ENCODE measurements at places on chromosomes 7 and 10.

DNA sequence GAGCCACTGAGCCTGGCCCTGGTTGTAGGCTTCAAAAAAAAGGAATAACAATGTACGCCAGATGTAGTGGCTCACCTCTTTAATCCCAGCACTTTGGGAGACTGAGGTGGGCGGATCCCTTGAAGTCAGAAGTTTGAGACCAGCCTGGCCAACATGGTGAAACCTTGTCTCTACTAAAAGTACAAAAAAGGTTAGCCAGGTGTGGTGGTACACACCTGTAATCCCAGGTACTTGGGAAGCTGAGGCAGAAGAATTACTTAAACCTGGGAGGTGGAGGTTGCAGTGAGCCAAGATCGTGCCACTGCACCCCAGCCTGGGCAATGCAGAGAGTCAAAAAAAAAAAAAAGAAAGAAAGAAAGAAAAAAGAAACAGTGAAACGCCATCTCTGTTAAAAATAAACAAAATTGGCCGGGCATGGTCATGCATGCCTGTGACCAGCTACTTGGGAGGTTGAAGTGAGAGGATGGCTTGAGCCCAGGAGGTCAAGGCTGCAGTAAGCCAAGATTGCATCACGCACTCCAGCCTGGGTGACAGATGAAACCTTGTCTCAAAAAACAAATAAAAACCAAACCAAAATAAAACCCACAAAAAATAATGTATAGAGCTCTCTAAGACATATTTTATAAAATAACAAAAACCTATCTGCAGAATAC, 4.7 kb upstream of the KLHDC10 start:
- DNase-seq = no peak

GRCh38 chr10:115049960-115050359, 43.2 kb upstream of the ATRNL1 start:
- DNase-seq = no peak

GRCh38 chr10:80540618-80540980, 2.9 kb downstream of the SH2D4B start:
- DNase-seq = no peak

GRCh38 chr10:129191797-129192196, 275.2 kb upstream of the MGMT start:
- DNase-seq = peak; percentile 25

GRCh38 chr7:34662058-34662708, 4.2 kb downstream of the NPSR1 start:
- DNase-seq = no peak

GRCh38 chr7:30171766-30172447, 37.1 kb downstream of the MTURN start:
- DNase-seq = no peak

- DNase-seq = no peak
Measured at GRCh38 chr7:26685606-26686005, 178.8 kb downstream of the SKAP2 start.

GRCh38 chr7:43240565-43240964, 128.1 kb downstream of the HECW1 start:
- DNase-seq = no peak

- peak; percentile 18 for DNase-seq
Measured at GRCh38 chr10:14200698-14201544, 129.8 kb downstream of the FRMD4A start.

DNA sequence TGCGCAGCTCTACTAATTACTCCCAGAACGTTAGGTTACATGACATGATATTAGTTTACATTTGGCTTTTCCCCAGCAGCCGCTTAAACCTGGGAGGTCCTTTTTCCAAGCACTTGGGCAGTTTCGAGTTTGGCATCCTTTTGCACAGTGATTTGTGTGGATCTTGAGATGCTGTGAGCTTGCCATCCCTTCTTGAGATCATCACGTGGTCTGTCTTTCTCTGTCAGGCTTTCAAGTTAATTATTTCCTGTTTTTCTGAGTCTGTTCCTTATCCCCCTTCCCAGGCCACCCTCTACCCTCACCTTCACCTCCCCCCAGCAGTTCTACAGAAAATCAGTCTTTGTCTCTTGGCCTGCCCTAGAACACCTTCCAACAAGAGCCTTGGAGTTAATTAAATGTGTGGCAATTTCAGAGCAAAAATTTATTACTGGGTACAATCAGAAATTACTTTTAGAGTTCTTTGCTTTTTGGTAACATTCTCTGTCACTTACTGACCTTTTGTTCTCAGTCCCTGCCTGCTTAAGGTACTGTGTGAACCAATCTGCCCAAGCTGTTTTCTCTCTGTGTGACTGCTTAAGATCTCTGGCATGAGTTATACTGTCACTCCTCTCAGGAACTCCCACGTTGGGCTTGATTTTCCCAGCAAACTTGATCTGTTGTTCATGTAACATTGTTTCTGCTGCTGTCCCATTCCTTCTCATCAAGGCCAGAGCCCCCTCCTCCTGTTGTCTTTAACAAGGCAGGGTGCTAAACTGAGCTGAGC, 3.1 kb upstream of the SLF2 start:
- DNase-seq = no peak

DNA sequence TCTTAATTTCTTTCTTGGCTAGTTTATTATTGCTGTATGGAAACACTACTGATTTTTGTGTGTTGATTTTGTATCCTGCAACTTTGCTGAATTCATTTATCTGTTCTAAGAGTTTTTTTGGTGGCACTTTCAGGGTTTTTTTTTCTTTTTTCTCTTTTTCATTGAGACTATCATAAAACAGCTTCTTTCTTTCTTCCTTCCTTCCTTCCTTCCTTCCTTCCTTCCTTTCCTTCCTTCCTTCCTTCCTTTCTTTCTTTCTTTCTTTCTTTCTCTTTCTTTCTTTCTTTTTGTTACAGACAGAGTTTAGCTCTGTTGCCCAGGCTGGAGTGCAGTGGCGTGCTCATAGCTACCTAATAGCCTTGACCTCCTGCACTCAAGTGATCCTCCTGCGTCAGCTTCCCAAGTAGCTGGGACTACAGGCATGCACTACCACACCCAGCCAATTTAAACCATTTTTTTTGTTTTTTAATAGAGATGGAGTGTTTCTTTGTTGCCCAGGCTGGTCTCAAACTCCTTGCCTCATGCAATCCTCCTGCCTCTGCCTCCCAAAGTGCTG, 72.3 kb downstream of the ZNF503 start:
- DNase-seq = no peak

- no peak for DNase-seq
Measured at GRCh38 chr10:47104786-47105385, 193.7 kb downstream of the PTPN20 start.

DNA sequence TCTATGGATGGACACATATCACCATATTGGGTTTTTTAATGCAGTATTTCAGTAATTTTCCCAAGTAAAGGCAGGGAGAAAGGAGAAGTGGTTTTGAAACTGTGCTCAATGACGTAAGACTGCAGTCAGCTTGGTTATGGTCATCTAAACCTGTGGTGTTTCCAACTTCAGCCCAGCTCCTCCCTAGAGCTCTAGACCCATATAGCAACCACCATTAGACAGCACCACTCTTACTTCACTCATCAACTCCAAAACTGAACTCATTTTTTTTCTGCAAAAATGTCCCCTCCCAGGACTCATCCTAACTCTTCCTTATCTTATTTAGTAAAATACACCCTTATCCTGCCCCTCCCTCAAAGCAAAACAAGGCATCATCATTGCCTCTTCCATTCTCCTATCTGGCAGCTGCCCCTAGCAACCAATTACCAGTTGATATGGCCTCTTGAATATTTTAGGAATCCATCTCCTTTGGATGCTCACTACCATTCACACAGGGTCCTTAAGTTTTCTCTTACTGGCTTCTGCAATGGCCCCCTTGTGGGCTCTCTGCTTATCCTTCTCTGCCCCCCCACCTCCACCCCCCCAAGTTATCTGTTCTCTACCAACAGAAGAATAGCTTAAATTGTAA, 1.5 kb upstream of the RALA start:
- no peak for DNase-seq

GRCh38 chr7:140484951-140485499, 5.7 kb upstream of the MKRN1 start:
- DNase-seq = no peak

- no peak for DNase-seq
Measured at GRCh38 chr7:135706858-135707569, 21.0 kb downstream of the SLC13A4 start.

DNA sequence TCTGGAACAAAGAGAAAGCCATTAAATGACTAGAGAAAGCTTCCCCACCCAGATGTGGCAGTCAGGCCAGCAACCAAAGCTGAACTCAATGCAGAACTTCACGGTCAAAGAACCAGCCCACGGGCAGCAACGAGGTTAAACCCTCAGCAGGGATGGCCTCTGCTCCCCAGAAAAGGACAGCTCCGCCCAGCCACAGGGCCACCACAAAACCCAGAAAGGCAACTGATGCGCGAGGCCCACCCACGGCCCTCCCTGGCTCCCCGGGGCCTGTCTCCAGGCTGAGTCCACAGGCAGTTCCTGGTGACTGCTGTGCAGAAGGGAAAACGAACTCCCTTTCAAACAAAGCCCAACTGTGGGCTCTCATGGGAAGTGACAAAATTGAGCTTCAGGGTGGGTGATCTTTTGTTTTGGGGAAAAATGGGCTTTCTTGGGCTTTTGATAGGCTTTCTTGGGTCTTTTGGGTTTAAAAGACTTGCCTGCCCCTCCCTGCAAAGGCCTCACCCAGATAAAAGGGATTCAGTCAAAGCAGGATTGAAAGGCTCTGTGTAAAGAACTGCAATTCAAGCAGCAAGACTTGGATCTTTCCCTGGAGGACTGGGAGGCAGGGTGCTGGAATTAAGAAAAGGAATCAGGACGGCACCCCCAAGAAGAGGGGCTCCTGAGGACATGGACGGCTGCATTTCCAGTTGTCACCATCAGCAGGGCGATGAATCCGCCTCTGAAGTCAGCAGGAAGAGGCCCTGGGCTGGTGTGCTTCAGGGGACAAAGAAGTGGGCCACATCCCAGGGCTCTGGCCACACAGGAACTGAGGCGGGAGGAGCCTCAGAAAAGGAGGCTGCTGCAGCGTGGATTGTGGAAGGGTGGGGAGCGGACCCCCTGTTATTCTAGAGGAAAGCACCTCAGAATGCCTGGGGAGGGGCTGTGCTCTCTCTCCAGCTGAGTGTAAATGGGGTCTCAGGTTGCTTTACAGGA, 209.9 kb downstream of the USP6NL start:
- no peak for DNase-seq

- no peak for DNase-seq
Measured at GRCh38 chr10:62057850-62058249, 156.4 kb downstream of the ARID5B start.

DNA sequence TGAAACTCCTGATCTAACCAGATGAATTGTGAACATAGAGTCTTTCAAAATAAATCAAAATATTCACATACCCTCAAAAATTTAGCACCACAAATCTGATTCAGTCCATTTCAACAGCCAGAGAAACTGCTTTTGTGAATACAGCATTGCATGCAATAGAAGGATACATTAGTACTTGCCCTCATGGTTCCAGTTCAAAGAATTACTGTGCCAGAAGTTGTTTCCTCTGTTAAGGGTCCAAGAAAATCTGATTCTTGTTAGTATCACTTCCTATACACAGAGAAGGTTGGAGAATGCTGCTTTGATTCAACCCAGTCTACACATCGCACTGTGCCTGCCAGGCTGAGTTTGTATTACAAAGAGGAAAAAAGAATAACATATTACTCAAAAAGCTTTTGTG, 115.6 kb downstream of the TFEC start:
- no peak for DNase-seq

DNA sequence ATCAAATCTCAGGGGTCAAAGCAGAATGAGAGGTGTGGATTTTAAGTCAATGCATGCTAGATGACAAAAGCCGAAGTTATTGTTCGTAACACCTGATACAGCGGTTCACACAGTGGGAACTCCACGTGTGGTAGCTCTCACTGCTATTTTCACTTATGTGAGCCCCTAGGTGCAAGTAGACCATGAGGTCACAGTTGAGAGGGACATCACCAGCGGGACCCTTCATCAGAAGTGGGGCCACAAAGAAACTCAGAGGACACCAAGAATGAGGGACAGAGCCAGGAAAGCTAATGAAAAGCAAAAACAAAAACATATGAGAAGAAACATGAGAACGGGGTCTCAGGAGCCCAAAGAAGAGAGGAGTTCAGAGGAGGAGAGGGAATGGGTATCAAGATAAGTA, 63.5 kb downstream of the ADAM12 start:
- DNase-seq = no peak

DNA sequence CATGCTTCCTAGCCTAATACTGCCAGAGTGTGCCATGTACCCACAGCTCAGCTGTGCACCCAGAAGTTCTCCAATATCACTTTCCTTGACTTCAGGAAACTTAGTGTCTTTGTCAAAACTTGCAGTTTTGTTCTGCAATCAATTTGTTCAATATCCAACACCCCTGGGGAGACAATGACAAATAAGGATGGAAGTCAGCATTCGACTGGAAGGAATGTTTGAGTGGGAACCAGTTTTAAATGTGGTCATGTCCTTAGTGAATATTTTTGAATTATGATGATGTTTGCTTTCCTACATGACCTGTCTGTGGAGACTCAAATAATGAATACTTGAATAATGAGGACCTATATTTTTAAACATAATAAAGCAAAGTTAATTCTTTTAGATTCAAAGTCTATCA, 112.0 kb downstream of the ANK3 start:
- no peak for DNase-seq

DNA sequence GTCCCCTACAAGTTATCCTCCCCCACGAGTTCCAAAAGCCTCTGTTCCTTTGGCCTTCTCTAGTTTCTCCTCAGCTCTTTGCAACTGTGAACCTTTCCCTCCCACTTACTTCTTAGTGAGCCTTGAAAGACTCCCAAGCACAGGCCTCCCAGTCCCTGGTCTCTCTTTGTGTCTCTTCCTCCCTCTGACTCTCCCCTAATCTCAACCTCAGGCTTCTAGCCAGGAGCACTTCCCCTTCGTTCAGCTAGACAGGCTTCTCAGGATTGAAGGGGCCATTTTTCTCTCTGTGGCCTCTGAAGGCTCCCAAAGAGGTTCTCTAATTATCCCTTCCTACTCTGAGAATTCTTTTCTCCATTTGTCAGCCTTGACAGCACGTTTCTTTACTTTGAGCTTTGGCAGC, 50.2 kb upstream of the PHYHIPL start:
- DNase-seq = no peak

GRCh38 chr10:130483691-130484467, 347.7 kb downstream of the GLRX3 start:
- DNase-seq = no peak

GRCh38 chr10:44193166-44193565, 191.7 kb downstream of the CXCL12 start:
- no peak for DNase-seq

DNA sequence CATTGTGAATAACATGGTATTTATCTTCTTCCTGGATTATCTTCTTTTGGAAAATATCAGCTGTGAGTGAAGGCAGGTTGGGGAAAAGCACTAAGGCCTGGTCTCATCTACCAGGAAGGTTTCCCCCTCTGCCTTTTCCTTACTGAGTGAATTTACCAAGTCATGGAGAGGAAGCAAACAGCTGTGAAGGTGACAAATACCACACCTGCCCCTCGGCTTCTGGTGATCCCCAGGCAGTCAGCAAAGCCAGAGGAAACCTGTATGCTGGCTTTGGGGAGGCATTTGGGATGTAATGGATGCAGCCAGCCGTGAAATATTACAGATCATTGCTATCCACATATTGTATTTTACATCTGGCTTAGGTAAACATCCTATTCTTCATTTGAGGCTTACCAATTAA, 24.2 kb downstream of the POM121L12 start:
- DNase-seq = no peak

Measured in NCI-H1694 treated with DMSO at 0.1 percent for 48 hours (cell line).